ENCODE measurements at places on chromosomes 12 and 14.

GRCh38 chr12:91515944-91516694, 333.5 kb upstream of the DCN start:
- DNase-seq = no peak

DNA sequence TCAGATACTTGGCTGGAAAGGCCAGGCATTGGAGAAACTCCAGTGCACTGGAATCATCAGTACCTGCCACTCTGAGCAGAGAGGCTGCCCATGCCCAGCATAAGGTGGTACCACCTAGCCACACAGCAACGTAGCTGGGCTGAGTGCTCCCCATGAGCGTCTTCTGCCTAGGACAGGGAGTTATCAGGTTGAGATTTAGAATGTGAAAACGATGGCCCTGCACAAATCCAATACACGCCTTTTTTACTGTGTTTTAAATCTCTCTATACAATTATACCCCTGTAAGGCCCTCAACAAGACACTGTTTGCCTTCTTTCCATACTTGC, 66.7 kb upstream of the PTGR2 start:
- DNase-seq = no peak

GRCh38 chr12:111607239-111607638, 8.1 kb upstream of the ATXN2 start:
- DNase-seq = no peak

GRCh38 chr14:105069871-105070759, 4.9 kb upstream of the GPR132 start:
- no peak for DNase-seq
